Activated CD4-positive, alpha-beta T cell treated with anti-CD3 and anti-CD28 coated beads, Interleukin-10, Interleukin-2, amounts not matched to agents 100 ng/mL and 50 ng/mL, durations not matched to agents 16 hours and 8 hours (primary cell): ENCODE measurements at places on chromosomes 1 and 21.
A peak's percentile ranks its signal among the peaks of the same experiment; 100 is the strongest.

DNA sequence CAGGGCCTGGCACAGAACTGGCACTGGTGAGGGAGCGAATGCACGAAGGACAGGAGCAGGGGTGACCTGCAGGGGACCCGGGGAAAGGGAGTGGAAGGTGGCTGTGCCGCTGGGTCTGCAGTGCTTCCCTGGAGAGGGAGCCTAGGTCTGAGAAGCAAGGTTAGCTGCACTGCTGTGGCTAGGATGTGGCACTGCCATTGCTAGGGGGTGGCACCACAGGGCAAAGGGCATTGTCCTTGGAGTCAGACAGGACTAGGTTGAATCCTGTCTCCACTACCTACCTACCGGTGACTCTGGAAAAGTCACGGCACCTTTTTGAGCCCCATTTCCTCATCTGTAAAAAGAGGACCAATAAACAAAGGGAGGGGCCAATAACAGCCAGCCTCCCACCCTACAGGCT, 28.3 kb downstream of the SLC1A7 start:
- no peak for DNase-seq

DNA sequence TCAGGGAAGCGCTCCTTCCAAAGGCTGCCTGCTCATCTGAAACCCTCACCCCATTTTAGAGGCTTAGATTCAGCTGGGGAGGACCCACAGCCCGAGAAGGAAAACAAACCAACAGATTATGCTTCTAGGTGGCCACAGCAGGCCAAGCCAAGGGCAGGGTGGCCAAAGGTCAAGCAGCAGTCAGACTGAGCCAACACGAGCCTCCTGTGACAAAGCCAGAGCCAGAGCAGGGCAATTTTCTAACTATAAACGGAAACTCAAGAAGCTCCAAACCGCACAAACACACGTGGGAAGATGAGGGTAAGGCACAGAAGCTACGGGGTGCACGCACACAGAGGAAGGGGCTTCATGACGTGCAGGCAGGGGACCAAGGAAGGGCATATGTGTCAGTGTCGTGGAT, 64.1 kb downstream of the PLEKHA6 start:
- DNase-seq, result no peak

- no peak for DNase-seq
These were observed 28.0 kb upstream of the PLEKHG5 start for GRCh38 chr1:6519491-6519934.

DNA sequence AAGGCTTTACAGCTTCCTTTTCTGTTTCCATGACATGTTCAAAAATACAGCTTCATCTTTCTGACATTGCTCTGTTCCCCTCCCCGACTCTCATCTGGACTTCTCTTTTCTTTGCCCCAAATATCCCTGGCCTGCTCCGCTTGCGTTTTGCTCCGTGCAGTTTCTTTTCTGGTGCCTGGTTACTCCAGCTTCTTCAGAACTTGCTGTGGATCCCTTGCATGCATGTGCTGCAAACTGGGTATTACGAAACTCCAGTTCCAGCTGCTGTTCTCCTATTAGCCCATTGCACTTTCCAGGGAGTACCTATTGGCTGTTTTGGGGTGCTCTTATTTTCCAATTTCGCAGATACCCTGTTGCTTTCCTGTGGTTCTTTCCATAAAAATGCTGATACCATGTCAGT, 9.9 kb upstream of the NDC1 start:
- no peak for DNase-seq

GRCh38 chr1:183185941-183186490, at the start of gene LAMC2:
LAMC2 (plus strand) TSS chr1:183186264; CDS start chr1:183186353, 89 bp downstream.
- no peak for DNase-seq

DNA sequence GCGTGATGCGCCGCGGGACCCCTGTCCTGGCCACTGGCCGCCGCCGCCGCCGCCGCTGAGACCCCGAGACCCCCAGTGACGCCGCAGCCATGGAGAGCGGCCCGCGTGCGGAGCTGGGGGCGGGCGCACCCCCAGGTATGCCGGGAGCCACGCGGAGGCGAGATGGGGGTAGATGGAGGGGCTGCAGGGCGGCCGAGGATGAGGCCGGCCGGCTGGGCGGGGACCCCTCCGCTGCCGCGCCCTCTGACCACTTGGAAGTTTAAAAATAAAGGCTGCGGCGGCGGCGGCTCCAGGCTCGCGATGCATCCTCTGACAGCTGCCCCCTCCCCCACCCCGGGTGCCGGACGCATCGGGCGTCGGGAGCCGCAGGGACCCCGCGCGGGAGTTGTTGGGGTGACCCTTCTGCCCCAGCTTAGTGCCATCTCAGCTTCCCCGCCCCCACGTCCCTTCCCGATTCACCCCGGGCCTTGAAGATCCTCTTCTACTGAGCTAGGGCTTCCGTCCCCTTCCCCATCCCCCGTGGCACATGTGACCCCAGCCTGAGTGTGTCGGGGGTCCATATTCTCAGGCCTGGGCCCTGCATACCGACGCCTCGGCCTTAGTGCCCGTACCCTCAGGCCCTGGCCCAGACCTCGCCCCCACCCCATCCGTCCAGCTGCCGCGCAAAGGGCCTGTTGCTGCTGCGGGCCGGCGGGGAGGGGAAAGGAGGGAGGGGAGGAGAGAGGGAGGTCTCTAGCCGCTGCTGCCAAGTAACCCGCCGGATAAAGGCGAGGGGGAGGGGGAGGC, 562 bp downstream of the MAP7D1 start:
- DNase-seq, result peak; percentile 76

DNA sequence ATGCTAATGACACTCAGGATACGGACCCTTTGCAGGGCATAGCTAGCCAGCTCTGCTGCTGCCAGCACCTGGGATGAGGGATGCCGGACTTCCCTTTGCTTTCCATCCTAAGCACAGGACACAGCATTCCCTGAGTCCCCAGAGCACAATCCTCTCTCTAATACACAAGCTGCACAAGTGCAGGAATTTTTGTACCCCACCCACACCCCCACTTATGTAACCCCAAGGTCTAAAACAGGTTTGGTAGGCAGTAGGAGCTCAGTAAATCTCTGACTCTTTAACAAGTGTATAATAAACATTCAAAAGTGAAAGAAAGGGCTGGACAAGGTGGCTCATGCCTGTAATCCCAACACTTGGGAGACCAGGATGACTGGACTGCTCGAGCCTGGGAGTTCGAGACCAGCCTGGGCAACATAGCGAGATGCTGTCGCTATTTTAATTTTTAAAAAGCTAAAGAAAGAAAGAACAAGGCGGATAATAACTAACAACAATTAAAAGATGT, 42.2 kb upstream of the IGSF3 start:
- DNase-seq, result no peak

GRCh38 chr21:33642896-33643657, 776 bp downstream of the ITSN1 start:
- DNase-seq, result peak; percentile 12

DNA sequence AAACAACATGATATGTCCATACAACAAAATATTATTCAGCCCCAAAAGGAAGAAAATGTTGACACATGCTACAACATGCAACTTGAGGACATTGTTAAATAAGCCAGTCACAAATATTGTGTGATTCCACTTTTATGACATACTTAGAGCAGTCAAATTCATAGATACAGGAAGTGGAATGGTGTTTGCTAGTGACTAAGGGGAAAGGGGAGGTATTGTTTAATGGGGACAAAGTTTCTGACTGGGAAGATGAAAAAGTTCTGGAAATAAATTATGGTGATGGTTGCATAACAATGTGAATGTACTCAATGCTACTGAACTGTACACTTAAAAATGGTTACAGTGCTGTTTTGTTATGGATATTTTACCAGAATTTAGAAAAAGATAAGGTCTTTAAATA, 77.7 kb downstream of the RHOU start:
- no peak for DNase-seq

GRCh38 chr1:31482482-31483011, 69.5 kb downstream of the SERINC2 start:
- no peak for DNase-seq

DNA sequence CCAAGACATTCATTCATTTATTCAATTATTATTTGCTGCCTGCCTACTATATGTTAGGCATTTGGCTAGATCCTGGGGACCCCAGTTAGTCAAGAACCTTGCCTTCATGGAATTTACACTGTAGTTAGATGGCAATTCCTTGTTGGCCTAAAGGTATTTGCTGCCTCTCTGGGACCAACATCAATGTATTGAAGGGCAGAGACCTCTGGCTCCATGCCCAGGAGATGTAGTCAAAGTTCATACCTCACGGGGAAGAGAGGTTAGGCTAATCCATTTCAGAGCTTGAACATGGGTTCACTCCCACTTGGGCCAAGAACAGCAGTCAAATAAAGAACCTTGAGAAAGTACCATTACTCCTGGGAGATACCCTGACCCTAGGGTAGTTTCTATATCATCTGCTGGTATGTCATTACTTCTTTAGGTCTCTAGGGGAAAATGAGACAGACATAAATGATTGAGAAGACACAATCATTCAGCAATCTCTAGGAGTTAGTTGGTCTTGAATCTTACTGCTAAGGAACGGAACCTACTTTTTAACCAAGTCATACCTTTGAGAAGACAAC, 32.0 kb downstream of the SORT1 start:
- no peak for DNase-seq

- no peak for DNase-seq
These were observed 1.2 kb downstream of the NEXN start for GRCh38 chr1:77889671-77890070.

DNA sequence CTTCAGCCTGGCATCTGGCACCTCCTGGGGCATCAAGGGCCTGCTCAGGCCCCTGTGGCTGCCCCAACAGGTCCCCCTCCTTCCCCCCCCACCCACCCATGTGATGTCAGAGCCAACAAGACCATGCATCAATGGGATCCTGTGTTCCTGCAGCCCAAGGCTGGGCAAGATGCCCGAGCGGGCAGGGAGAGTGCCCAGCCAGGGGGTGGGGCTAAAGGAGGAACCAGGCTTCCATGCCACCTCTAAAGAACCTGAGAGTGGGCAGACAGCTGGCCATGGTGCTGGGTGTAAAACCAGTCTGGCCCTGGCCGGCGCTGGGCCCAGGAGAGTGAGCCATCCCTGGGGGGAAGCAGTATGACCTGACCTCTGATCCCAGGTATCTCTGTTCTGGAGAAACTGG, 7.6 kb downstream of the COL16A1 start:
- DNase-seq, result no peak
